ENCODE measurements at places on chromosomes 13 and 19.

DNA sequence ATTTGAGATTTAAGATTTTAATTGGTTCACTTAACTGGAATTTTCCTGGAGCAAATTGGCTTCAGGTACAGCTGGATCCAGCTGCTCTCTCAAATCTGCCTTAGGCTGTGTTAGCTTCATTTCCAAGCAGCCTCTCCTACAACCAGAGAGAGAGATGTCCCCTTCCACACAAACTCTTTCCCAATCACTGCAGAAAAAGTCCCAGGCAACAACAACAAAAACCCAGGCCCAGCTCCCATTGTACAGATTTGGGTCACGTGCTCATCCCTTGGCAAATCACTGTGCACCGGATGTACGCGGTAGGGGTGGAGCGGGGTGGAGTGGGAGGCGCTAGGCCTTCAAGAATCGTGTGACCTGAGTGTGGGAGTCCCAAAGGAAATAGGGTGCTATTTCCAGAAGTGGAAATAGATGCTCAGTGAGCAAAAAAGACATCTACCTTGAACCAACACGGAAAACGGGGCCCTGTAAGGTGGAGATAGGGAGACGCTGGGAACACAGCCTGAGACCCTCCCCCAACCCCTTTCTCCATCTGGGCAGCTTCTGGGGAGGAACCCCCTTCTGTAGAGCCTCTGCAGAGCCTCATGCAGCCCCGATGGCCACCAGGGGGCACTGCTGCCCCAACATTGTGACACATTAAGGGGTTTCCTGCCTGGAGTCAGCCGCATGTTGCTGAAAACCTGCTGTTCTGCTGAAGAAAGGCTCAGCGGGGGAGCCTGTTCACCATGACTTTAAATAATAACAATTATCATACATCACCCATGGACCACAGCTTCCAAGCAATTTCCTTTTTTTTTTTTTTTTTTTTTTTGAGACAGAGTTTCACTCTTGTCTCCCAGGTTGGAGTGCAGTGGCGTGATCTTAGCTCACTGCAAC, 25.4 kb downstream of the HPN start:
- peak; percentile 78 for DNase-seq

GRCh38 chr19:47598407-47599349, 10.3 kb upstream of the BICRA start:
- no peak for DNase-seq

GRCh38 chr13:46313432-46314257, 73.4 kb downstream of the RUBCNL start:
- DNase-seq, result no peak

DNA sequence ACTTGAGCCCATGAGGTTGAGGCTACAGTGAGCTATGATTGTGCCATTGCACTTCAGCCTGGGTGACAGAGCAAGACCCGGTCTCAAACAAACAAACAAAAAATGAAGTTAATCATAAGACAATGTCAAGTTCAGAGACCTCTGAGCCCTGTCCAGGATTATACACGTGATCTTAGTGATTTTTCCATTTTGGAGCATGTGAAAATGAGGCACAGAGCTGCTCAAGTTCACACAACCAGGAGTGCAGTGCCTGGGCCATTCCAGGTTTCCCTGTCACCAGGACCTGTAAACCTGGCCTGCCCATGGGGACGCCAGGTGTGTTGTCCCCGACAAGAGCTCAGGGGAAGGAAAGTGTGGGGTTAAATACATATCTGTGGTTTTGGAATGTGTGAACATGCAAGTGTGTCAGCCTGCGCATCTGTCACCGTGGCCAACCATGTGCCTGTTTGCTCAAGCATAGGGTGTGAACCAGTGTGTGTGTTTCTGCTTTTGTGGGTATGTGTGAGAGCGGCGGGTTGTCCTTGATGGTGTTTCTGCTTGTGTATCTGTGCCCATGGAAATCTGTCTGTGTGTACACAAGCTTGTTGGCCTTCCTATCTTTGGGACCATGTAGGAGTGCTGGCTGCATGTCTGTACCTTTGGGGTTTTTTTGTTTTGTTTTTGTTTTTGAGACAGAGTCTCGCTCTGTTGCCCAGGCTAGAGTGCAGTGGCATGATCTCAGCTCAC, 1.5 kb upstream of the FXYD1 start:
- DNase-seq, result no peak

DNA sequence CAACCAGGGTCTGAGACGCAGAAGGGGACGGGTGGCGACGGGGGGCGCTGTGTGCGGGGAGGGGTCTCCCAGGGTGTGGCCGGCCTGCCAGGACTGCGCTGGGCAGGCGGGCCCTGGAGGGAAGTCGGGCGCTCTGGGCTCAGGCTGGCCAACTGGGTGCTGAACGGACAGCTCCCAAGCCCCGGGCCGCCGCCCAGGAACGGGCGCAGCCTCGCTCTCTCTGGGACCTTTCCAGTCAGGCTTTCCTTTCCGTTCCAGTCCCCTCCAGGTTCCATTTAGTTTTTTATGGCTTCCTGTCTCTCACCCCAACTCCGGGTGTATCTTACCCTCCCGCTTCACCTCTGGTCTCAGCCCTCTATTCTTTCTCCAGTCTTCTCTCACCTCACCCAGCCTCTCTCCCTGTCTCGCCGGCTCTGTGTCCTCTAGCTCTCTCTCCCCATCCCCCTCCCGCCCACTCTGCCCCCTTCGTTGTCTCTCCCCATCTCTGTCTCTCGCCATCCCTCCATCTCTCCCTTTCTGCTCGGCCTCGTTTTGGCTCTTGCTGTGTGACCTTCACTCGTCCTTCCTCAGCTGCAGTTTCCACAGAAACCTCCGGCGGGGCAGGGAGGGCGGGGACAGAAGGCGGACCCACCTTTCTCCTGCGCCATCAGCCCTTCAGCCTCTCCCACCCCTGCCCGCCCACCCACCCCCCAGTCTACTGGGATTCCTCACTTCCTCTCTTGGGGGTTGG, 3.3 kb upstream of the ATP1A3 start:
- no peak for DNase-seq

DNA sequence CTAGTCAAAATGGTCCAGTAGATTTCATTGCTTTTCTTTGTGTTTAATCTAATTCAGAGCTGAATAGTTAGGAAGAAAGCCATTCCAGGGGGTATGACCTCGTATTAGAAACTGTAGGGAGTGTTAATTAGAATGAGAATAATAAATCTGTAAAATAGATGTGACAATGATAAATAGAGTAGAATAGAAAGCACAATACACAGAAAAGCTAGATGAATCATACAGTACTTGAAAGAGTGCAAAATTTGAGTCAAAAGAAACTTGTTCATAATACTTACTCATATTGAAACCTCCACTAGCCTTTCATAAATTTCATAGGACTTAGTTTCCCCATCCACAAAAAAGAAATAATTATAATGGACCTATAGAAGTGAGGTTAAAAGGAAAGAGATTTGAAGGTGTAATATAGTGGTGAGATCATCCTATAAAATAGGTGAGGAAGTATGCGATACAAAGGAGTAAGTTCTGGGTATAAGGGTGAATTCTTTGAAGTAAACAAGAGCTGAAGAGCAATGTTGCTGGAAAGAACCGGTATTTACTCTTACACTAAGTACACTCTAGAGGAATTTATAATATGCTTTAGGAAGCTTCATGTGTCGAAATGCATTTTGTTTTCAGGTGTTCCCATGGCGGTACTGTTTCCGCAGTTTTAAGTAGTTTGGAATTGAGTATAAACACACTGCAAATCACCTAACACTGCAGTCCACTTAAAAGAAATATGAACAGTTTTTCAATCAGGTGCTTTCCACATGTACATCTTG, 21.9 kb downstream of the PCDH17 start:
- no peak for DNase-seq

DNA sequence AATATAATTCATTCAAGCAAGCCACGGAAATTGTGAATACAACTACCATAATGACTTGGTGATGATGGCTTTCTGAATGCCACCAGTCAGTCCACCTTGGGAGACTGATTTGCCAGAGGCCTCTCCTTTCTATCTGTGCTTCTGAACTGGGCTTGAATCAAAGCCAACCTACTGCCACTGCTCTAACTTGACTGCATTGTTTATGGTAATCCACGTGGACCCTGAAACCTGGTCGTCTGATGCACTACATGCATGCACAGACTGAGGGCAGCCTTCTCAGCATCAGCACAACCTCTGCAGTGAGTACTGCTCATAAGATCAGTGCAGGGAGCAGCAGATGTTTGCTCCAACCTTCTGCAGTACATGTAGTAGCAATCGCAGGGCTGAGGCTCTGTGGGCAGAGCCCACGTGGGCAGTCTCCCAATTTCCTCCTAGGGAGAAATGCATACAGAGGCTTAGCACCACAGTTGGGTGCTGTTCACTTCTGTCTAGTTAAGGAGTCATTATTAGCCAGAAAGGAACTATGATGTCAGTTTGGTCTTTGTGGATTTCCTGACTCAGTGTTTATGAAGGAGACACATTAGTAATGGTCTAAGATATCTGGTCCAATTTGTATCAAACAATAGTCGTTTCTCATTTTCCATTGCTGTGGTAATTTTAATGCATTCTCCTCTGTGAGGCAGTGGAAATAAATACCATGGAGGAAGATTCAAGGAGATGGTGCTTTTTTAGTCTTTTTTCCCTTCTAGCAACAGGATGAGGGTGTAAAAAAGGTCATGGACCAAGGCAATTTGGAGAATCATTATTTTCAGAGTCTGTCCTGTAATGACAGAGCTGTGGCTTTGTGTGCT, 82.5 kb downstream of the AKAP11 start:
- DNase-seq, result no peak

- no peak for DNase-seq
Observed at GRCh38 chr19:5963855-5964254, 14.1 kb downstream of the RANBP3 start.

GRCh38 chr19:50414864-50415660, 3.7 kb upstream of the SPIB start:
- peak; percentile 19 for DNase-seq

DNA sequence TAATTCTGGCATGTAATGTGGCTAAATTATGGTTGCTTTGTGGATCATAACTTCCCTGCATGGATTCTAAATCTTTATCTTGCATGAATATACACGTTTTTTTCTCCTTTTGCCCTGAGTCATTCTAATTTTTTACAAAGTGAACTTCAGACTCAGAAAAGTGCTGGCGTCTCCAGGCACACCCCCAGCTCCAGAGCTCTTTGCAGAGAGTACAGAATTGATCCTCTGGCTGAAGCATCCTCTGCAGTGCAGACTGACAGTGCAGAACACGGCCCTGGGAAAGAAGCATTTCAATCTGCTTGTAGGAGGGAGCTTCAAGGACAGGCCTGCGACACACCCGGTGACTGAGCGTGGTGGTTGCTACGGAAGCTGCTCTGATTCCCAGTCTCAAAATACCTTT, 228.1 kb downstream of the FGF9 start:
- DNase-seq, result no peak

- DNase-seq, result no peak
Observed at GRCh38 chr19:32269831-32270230, 75.6 kb upstream of the ZNF507 start.

DNA sequence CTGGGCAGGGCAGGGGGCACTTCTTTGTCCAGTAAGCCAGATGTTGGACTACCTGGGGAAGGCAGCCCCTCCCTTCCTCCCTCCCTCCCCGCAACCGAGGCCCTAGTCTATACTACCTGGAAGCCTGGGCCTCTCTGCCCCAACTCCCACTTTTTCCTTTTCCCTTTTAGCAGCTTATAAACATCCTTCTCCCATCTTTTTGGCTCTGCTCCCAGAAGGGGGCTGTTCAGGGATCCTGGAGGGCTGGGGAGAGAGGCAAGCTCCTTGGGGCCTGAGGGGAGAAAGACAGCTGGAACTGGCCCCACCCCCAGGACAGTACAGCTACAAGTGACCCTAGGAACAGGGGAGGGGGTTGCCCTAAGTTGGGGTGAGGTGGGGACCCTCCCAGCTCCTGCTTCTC, 44.9 kb downstream of the LYL1 start:
- no peak for DNase-seq

DNA sequence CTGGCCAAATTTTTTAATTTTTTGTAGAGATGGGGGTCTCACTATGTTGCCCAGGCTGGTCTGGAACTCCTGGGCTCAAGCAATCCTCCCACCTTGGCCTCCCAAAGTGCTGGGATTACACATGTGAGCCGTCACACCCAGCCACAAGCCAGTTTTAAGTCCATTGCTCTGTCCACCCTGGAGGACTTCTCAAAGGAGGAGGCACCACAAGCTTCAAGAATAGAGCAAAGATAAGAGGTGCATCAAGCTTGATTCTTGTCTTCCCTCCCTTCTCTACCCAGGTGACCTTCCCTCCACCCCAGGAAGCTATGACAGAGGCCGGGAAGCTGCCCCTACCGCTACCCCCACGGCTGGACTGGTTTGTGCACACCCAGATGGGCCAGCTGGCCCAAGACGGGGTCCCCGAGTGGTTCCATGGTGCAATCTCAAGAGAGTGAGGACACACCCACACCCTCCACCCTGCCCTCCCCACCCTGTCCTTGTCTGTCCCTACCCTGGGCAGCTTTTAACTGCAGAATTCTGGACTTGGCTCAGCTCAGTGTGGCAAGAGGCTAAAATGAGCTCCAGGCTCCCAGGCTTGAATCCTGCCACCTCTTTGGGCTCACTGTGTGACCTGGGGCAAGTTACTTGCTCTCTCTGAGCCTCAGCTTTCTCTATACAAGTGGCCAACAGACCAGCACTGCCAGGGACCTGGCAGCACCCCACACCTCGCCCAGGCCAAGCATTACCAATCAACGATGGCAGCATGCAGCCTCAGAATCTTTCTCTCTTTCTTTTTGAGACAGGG, 5.2 kb downstream of the HSH2D start:
- DNase-seq, result no peak

GRCh38 chr13:105345730-105346129, 1189.7 kb downstream of the EFNB2 start:
- no peak for DNase-seq

DNA sequence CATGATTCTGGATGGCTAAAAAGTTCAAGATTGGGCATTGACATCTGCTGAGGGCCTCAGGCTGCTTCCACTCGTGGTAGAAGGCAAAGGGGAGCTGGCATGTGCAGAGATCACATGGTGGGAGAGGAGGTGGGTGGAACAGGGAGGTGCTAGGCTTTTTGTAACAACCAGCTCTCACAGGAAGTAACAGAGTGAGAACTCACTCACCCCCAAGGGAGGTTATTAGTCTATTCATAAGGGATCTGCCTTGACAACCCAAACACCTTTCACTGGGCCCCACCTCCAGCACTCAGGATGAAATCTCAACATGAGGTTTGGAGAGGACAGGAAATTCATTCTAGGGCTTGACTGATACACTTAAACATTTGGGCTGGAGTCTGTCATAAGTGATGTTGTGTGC, 197.7 kb upstream of the RNF113B start:
- no peak for DNase-seq

- DNase-seq, result no peak
Observed at GRCh38 chr13:98201984-98202383, 24.9 kb upstream of the RNF113B start.

DNA sequence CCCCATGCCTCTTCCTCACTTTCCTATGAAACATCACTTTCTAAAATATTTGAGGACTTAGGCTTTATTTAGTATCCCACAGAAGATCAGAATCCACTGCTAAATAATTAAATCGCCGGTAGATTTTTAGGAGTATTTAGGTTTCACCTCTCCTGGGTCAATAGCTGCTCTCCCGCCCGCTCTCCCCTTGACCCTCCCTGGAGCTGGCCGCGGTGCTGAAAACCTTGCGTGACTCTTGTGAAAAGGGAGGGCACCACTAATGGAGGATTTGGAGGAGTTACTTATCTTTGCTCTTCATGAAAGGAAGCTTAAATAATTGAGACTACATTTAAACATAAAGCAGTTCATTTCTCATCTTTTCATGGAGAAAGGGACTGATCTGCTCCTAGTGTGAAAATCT, 14.1 kb downstream of the POU4F1 start:
- no peak for DNase-seq

- no peak for DNase-seq
Observed at GRCh38 chr13:113756441-113757097, 2.5 kb upstream of the TMEM255B start.

Data from NK-92 treated with Interleukin-12 subunit alpha and Interleukin-12 subunit beta, amount 100 ng/mL, for 24 hours (cell line).